ENCODE measurements at places on chromosomes 3 and 15.
A peak's percentile ranks its signal among the peaks of the same experiment; 100 is the strongest.

GRCh38 chr15:90594301-90594738 is 64.6 kb downstream of the CRTC3 start:
- DNase-seq, result no peak

DNA sequence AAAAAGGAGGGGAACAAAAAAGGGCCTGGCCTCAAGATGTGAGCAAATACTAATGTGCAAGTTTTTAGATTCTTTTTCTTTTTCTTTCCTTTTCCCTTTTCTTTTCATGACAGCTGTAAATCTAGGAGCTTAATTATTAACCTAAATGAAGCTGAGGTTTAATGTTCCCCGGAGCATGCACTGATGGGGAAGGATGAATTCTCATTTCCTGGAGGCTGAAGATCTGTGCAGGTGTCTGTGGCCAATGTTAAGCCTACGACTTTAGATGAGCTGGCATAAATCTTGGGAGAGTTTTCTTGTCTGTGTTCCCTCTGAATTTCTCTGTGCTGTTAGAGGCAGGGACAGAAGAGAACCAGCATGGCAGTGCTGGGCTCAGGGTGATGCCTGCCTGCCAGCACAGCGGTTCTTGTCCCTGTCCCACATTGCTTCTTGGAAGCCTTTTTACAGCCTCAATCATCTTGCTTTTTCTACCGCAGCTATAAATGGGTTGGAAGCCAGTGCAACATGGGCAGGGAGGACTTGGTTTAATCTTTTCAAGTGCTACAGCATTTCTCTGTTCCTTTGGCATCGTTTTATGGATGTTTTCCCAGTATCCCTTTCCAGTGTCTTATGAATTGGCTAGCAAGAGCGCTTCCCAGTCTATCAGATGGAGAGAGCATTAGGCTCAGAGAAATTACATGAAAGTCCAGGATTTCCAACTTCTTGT is 119.1 kb downstream of the ATG7 start:
- DNase-seq, result no peak

- DNase-seq, result no peak
These were observed 13.7 kb downstream of the USP13 start for GRCh38 chr3:179666436-179667035.

GRCh38 chr3:160661660-160662059 is 15.3 kb upstream of the ARL14 start:
- DNase-seq, result no peak

GRCh38 chr15:45186771-45187577 is 792 bp downstream of the SHF start:
- DNase-seq, result no peak

GRCh38 chr15:65327651-65328393 is 23.3 kb downstream of the RNU5B-1 start:
- no peak for DNase-seq

DNA sequence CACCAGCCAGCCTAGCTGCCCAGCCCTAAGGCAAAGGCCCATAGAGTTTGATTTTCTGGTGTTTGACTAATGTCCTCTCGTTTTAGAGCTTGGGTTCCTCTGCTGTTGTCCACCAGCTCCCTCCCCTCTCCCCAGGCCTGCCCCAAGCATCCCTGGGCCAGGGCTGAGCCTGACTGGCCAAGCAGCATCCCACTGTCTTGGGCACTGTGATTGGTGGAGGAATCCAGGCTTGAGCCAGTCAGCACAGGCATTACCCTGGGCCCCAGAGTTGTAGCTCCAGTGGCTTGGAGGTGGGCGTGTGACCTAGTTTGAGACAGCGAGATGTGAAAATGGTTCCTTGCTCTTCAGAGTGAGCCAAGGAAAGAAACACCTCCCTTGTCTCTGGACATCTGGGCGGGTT is 155.3 kb upstream of the MEF2A start:
- no peak for DNase-seq

GRCh38 chr3:37988931-37989525 is 1.6 kb upstream of the VILL start:
- DNase-seq, result no peak

GRCh38 chr15:34070003-34070402 is 31.0 kb upstream of the AVEN start:
- DNase-seq, result no peak

DNA sequence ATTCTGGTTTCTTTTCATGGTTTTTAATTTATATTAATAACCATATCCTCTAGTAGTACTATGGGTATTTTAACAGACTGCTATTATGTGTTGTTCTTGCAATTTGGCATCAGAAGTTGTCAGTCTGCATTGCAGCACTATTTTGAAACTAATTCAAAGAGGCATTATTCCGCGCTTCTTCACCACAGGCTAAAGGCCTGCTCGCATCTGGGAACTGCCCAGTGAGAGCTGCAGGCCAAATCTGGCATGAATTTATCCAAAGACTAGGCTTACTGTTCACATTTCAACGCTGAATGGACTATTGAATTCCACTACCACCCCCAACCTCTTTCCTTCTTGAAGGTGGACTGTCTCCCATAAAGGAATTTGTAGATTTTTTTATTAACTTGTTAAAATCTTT is 310.4 kb upstream of the NR2F2 start:
- no peak for DNase-seq

GRCh38 chr3:98519351-98519750 is 3.4 kb downstream of the CLDND1 start:
- no peak for DNase-seq

- DNase-seq, result no peak
These were observed 307.6 kb upstream of the SLITRK3 start for GRCh38 chr3:165503825-165504224.

DNA sequence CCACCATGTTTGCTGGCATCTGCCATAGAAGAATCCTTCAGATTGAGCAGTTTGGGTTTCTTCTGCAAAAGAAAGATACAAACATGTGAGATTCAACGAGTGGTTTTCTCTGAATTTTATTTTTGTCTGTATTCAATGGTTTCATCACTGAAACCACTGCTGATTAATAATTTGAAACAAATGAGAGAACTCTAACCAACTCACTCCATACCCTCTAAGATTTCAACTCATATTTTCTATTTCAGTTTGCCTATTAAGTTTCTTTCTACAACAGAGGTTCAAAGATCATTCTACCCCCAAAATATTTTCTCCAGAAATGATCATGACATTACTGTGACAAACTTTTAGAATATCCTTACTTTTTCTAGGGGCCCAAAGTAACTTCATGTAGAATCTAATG is 38.7 kb upstream of the MAN2C1 start:
- DNase-seq, result no peak

- peak; percentile 22 for DNase-seq
These were observed 5.1 kb downstream of the PDCD10 start for GRCh38 chr3:167729591-167729990.

DNA sequence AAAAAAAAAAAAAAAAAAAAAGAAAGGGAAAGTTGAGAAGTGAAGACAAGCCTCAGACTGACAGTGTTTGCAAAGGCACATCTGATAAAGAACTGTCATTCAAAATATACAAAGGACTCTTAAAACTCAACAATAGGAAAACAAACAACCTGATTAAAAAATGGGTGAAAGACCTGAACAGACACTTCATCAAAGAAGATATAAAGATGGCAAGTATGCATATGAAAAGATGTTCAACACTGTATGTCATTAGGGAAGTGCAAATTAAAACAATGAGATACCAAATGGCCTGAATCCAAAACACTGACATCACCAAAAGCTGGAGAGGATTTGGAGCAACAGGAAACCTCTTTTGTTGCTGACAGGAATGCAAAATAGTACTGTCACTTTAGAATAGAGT is 48.6 kb downstream of the MCCC1 start:
- no peak for DNase-seq

DNA sequence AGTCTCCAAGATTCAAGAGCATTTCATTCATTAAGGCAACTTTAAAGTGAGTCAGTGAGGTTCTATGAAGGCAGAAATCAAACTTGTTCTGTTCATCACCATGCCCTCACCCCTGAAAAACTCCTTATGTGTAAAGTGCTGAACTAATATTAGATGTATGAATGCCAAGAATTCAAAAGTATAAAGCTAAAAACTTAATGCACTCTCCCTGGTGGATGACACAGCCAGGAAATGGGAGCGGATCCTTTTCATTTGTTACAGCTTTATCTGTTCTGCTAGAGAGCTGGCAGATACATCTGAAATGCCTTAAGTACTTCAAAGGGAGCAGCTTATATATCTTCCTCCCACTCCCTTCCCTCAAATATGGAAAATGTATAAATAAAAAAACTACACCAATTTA is 8.2 kb downstream of the TXNRD3 start:
- no peak for DNase-seq

- no peak for DNase-seq
These were observed 76.7 kb upstream of the DCBLD2 start for GRCh38 chr3:98978068-98978811.

- no peak for DNase-seq
These were observed 23.2 kb upstream of the IGSF10 start for GRCh38 chr3:151483961-151484520.

GRCh38 chr3:142929890-142930289 is 33.6 kb downstream of the PAQR9 start:
- DNase-seq, result peak; percentile 8

DNA sequence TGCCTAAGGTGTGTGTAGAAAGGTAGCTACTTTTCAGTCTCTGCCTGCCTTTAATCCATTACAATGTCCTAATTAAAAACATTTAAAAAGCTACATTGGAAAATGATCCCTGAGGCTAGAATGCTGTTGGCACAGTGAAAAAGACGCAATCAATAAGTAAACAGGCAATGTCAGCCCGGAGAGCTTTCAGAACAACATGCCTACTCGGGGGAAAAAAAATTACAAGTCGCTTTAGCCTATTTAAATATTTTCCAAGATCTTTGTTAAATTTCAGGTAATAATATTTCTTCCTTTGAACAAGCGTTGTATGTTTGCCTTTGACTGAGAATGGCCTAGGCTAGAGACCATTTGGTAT is 46.6 kb upstream of the CD47 start:
- DNase-seq, result no peak

- DNase-seq, result peak; percentile 98
These were observed at the start of gene FANCI for GRCh38 chr15:89243691-89244573. TSS of gene FANCI (plus strand) at chr15:89243979. CDS start at chr15:89247648, 3,669 bp downstream.

DNA sequence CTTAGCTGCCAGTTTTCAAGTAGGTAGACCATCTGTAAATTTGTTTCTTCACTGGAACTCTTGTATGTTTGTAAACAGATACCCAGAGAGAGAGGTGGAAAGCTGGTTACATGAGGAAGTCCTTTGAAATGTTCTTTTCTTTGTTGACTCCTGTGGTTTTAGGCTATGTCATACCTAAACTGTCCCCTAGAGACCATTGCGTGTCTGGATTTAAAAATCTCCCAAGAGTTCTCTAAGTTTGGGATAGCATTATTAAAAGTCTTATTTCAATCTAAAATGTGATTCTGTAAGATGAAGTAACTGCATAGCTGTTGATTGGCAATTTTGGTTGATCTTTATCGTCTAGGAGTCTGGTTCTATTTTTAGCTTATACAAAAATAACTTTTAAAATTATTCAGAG is 127.2 kb downstream of the GHSR start:
- DNase-seq, result peak; percentile 38

DNA sequence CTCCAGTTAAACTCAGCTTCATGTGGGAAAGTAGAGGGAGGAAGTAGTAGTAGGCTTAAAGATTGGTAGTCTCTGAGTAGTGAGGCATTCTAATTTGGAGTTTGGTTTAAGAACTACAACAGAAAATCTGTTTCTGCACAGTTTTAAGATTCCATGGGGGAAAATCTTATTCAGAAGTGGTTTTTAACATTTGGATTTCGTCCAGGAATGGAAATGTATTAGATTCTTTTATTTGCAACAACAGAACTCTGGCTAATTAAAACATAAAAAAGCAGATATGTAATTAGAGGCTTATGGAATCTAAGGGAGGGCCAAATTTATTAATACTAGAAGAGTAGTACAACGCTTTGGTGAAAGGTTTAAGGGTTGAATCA is 36.0 kb downstream of the NECTIN3 start:
- no peak for DNase-seq

GRCh38 chr3:10992017-10992942 is at the start of gene SLC6A1:
TSS of gene SLC6A1 (plus strand) at chr3:10992748. CDS start at chr3:11017212, 24,464 bp downstream.
- peak; percentile 12 for DNase-seq

GRCh38 chr15:23594252-23594770 is 28.8 kb downstream of the MKRN3 start:
- no peak for DNase-seq

- DNase-seq, result no peak
These were observed 299.0 kb downstream of the NR2F2 start for GRCh38 chr15:96629511-96629910.

DNA sequence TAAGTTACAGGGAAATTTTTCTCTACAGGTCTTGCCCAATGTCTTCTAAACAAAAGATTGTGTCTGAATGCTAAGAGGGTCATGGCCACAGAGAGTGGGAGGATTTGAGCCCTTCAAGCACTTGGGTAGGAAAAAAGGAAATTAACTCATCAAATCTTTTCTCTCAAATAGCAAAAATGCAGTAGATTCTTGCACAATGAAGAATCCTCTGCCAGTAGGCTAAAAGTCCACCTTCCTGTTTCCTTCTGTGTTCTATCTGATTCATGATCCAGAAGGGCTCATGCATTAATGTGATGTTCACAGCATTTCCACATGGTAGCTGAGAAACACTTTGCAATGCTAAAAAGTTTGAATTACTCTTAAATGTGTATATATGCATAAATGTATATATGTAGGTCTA is 177.1 kb downstream of the CD47 start:
- DNase-seq, result peak; percentile 51

DNA sequence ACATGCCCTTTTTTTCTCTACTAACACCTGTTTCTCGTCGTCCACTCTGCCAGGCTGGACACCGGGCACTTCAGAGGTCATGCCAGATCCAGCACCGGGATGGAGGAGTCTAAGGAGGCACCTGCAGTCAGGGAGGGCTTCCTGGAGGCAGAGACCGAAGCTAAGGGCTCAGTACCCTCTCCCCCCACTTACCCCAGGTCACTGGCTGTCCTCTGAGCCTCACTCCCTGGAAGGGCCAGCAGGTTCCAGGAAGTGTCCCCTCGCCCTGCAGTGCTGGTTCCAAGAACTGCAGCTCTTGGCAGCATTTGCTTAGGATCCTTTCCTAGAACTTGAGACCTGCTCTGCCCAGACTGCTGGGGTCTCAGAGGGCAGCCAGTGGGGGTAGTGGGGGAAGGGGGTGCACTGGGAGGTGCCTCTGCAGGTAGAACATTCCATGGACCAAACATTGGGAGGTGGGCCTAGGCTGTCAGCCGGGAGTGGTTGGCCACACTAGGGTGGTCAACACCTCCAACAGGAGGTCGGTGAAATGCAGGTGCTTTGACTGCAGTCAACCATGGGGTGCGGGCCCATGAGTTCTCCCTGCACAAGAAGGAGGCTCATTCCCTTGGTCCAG is 11.3 kb downstream of the CISH start:
- DNase-seq, result no peak
